ENCODE measurements at places on chromosomes 1 and 21.

DNA sequence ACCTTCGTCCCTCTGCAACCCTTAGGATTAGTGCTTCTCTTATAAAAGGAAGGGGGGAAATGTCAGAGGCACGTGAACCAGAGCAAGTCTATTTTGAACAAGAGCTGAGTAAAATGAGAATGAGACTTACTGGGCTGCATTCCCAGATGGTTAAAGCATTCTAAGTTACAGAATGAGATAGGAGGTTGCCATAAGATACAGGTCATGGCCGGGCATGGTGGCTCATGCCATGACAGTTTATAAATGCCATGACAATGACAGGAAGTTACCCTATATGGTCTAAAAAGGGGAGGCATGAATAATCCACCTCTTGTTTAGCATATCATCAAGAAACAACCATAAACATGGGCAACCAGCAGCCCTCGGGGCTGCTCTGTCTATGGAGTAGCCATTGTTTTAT lies 2.5 kb upstream of the AQP10 start:
- DNase-seq: no peak

- no peak for DNase-seq
Observed at GRCh38 chr1:5286244-5286643, 631.8 kb downstream of the AJAP1 start.

DNA sequence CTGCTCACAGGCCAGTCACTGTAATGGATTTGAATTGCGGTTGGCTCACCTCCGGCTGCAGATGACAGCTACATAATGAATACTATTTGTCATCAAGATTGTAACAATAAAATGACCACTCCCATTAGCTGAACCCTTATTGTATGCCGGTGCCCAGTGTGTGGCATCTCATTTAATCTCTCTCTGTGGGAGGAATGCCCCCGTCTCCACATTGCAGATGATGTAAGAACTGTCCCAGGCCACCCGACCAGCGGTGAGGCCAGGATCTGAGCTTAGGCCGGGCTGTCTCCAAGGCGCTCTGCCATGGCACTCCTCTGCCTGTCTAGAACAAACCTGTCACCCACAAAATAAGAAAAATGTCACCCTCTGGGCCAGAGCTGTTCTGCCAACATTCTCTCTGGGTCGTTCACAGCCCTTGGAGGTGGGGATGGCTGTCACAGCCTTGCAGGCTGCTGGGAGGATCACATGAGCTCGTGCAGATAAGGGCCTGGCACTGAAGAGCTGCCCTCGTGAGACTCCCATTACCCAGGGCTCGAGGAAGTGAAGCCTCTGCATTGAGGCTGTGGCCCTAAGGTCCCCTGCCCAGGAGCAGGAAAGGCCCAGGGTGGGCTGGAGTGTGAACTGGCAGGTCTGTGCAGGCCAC lies 52.7 kb downstream of the ECE1 start:
- no peak for DNase-seq

DNA sequence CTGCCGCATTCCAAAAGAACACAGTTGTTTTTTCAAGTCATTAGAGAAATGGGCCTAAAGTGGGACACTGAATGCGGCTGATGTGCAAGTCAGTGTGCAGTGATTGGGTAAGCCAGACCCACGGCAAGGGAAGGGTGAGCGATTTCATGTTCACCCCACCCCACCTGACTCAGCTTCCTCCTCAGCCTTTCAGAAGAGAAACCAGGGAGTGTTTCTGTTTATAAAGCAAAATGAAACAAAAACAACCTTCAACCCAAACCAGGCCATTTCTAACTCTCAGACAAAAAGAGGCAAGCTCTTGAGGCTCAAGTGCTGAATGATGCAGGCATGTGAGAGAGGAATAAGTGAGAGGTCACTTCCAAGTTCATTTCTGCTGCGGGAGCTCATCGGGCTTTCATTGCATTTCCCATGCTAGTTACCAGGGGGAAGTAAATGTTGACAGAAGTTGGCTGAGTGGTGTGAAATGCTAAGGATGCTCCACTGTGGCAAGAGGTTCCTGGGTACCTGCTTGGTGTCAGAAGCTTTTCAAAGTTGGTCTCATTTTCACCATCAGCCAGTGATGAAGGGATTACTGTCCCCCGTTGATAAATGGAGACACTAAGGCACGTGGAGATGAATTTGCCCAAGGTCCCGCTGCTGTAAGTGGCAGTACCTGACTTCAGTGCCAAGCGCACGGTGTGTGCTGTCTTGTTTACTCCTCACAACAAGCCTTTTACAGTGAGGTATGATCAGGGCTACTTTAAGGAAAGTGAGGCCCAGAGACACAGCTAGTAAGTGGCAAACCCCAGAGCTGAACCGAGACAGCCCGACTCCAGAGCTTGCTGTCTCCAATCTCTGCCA lies 29.1 kb downstream of the STPG1 start:
- DNase-seq: no peak

- DNase-seq: no peak
Observed at GRCh38 chr1:147475488-147475887, 65.8 kb upstream of the BCL9 start.

- DNase-seq: no peak
Observed at GRCh38 chr1:213061263-213061662, 10.2 kb downstream of the RPS6KC1 start.

DNA sequence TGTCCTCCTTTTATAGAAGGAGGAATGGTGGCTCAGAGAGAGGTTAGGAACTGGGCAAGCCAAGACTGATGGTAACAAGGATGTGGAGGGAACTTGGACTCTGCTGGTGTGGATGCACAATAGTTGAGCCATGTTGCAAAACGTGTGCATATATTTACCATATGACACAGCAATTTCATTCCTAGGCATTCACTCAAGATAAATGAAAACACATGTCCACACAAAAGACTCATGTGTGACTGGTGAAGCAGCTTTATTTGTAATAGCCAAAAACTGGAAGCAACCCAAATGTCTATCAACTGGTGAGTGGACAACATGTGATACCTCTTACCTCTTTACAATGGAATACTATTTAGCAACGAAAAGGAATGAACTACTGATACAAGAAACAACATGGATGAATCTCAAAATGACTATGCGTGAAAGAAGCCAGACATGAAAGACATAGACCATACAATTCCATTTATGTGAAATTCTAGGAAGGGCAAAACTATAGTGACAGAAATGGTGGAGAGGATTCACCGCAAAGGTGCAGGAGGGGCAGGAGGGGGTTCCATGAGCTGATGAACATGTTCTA lies 36.2 kb downstream of the CAMK2N1 start:
- no peak for DNase-seq

GRCh38 chr1:185238447-185238846 lies 78.6 kb downstream of the IVNS1ABP start:
- DNase-seq: no peak

- DNase-seq: peak; percentile 30
Observed at GRCh38 chr1:227899141-227899819, 48.5 kb downstream of the WNT9A start.

GRCh38 chr1:37059346-37059745 lies 25.0 kb upstream of the GRIK3 start:
- no peak for DNase-seq
